ENCODE measurements at places on chromosomes 11 and 22. TPM values are rescaled to one million over a fixed set of nuclear protein-coding genes. Genes with fewer than 3 reads are reported as not detected.

Gene HSPA8
- total RNA-seq = 1,086 TPM

DNA sequence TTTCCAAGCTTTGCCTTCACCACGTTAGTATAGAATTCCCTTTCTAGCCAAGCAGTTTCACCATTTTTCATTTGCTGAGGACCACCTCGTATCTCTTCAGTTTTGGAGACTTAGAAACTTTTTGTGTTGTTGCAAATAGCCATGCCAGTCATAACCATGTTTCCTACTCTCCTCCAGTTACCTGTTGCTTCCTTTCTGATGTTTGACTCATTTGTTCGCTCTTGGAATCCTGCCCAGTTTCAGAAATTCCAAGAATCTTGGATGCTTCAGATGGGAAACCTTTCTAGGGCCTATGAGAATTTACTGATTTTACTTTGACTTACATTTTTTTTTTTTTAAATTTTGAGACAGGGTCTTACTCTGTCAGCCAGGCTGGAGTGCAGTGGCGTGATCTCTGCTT, 65.4 kb downstream of the PPP6R3 start:
- DNase-seq = no peak

- DNase-seq = no peak
Measured at GRCh38 chr11:69295079-69295994, 1.4 kb downstream of the MYEOV start.

DNA sequence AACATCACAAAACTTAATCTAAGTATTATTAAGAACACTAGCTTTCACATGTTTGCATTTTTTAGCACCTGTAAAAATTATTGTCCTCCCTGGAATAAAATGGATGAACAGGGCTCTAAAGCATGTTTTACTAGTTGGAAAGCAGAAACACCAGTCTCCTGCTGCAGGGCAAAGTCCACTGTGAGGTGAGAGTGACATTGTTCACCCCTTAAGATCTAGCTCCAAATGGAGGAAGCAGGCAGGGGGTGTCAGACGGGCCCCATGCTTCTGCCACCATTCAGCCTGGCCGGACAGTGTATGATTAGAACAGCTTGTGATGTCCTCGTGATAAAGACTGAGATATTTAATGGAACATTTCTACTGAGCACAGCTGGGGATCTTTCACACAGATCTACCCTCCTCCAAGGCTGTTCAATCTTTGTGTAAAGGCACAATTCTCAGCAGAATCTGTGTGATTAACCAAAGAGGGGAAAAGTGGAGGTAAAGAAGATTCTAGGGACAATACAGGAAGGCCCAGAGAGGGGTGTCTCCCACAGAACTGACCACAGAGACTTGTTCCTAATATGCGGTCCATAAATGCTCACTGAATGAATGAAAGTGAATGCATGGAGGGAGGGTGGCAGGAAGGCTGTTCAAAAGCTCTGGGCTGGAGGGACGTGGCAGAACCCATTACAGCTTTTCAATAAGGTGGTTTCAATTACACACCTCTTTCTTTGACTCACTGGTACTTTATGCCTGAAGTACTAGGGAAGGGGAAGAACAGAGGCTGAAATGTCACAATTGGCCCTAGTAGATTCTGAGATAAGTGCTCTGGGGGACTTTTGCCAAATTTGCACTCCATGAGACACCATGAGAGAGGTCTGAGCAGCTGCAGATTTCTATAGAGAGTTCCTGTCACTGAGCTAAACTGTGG, 239.1 kb upstream of the ARHGAP20 start:
- DNase-seq = no peak

GRCh38 chr11:72762641-72763304, 10.6 kb upstream of the ARAP1 start:
- DNase-seq = no peak

- DNase-seq = no peak
Measured at GRCh38 chr22:30970356-30970746, 1.3 kb downstream of the TUG1 start.

Gene FAM111A
- 84.5 TPM for total RNA-seq

GRCh38 chr11:75035911-75036565, 47.3 kb downstream of the NEU3 start:
- no peak for DNase-seq

GRCh38 chr22:31344578-31345330, 1.4 kb downstream of the PATZ1 start:
- no peak for DNase-seq

- DNase-seq = no peak
Measured at GRCh38 chr11:63427971-63428508, 58.5 kb downstream of the SLC22A9 start.

GRCh38 chr22:28171712-28172111, 252.7 kb upstream of the PITPNB start:
- no peak for DNase-seq

DNA sequence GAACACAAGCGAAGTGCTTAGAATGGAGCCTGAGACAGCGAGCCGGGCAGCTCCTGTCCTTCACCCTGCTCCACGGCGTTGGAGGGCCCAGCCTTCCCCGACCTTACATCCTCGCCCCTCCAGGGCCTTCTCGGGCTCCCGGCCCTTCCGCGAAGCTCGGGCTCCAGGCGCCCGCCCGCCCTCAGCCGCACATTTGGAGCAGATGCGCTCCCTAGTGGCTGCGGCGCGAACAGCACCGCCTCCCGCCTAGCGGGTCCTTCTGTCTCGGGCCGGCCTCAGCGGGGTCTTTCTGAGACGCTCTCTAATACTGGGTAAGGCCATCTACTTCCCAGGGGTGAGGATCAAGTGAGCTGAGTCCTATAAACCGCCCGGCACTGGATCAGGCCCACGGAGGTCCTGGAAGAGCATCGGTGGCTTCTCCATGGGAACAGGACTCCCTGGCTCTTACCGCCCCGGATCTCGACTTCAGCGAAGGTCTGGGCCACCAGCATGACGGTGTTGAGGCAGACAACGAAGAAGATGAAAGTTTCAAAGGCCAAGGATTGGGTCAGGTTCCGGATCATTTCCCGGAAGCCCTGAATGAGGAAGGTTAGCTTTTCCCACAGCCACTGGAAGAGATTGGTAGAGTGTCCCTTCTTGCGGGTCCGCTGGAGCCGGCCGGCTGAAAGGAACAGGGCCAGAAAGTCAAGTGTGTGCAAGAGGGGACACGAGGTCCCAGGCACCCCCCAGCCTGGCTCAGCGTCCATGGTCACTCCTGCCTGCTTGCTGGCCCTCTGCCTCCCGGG, 3.7 kb downstream of the CATSPER1 start:
- peak; percentile 74 for DNase-seq

GRCh38 chr22:17319546-17319945, 49.7 kb upstream of the CECR2 start:
- no peak for DNase-seq

GRCh38 chr11:3609416-3610265, 32.2 kb downstream of the ART5 start:
- DNase-seq = no peak

DNA sequence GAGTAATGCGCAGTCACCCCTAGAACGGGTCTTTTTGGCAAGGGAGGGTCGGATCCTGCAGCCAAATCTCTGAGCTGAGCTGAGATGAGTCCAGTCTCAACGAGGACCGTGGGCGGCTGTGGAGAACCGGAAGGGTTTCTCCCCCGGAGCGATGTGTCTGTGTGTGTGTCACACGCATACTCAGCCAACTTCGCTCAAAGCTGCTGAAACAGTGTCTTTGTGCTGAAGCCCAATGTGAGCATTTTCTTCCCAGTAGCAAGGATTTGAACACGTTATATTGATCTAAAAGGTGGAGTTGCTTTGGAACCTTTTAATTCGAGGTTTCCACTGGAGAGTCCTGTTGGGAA, 1.4 kb upstream of the CELSR1 start:
- no peak for DNase-seq

DNA sequence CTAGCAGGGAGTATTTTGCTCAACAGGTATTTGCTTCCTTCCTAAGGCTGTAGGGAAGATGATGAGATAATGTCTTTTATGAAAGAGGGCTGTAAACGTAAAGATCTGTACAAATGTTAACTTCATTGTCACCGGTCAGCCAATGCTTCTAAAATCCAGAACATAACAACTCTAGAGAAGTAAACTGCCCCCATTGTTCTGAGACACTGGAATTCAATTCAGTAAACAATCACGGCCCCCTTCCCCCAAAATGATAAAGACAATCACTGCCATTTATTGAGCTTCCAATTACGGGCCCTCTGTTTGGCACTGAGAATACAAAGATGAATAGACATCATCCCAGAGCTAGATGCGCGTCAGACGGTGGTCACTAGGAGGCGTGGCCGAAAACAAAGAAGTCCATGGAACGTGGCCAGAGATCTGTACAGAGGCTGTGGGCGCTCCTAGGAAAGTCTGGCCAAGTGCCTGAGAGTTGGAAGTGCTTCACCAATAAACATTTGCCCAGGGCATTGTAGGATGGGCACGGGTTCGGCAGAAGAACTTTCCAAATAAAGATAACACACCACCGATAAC, 576 bp downstream of the TMEM258 start:
- DNase-seq = peak; percentile 26

GRCh38 chr11:34207487-34208180, 102.2 kb downstream of the NAT10 start:
- no peak for DNase-seq

Gene SMTNL1
- not detected for total RNA-seq

Gene BCO2
- total RNA-seq = 1.7 TPM

Gene GGT5
- total RNA-seq = not detected

- no peak for DNase-seq
Measured at GRCh38 chr22:43217285-43218030, 30.5 kb upstream of the TTLL12 start.

- DNase-seq = no peak
Measured at GRCh38 chr11:17931595-17931994, 81.3 kb downstream of the SERGEF start.

GRCh38 chr11:9069862-9070470, 21.4 kb downstream of the SCUBE2 start:
- no peak for DNase-seq

GRCh38 chr11:8699903-8700302, 17.3 kb downstream of the RPL27A start:
- DNase-seq = no peak

Gene PPP1R14B
- total RNA-seq = 31.2 TPM

Gene ME3
- total RNA-seq = 2.2 TPM

DNA sequence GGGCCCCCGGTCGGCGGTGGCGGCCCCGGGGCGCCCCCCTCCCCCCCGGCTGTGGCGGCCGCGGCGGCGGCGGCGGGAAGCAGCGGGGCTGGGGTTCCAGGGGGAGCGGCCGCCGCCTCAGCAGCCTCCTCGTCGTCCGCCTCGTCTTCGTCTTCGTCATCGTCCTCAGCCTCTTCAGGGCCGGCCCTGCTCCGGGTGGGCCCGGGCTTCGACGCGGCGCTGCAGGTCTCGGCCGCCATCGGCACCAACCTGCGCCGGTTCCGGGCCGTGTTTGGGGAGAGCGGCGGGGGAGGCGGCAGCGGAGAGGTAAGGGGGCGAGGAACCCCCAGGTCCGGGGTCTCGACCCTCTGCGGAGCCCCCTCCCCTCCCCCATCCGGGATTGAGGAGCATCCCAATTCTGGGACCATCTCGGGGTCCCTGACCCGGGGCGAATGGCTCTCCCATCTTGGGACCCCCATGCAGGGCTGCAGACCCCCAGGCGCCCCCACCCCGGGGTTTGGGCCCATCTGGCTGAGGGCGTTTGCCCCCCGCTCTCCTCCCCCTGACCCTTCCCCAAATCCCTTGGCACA, 431 bp downstream of the KMT2A start:
- DNase-seq = peak; percentile 56

Gene HEPN1
- not detected for total RNA-seq

Gene TEX54
- total RNA-seq = not detected

- no peak for DNase-seq
Measured at GRCh38 chr11:119404872-119405271, 18.1 kb downstream of the THY1 start.

DNA sequence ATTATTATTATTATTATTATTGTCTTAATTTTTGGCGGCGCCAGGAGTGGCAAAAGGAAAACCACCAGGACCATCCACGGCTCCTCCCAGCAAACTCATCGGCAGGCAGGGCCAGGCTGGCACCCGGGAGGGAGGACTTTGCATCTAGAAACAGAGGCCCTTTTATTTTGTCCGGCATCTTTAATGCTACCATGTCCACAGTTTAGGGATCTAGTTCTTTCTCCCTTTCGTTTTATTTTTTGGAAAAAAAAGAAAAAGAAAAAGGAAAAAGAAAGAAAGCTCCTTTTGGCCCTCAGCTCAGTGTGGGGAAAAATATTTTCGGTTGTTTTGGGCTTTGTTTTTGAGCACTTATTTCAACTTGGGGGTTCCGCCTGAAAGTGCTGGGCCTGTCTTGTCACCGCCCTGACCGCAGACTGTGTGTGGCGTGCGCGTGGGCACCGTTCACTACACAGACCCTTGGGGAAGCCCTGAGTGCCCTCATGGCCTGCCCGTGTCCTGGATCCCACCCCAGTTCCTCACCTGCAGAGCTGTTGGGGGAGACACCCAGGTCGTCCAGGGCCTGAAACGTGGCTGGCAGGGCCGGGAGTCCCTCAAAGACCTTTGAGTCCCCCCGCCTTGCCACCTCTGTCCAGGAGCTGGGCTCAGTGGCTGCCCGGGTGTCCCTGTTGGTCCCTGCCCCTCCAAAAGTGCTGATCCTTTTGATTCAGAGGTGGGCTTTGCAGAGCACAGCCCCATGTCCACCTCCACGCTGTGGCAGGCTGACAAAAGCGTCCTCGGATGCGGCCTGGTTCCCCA, 69.1 kb upstream of the PPARA start:
- DNase-seq = no peak

GRCh38 chr11:35343033-35343598, 76.2 kb downstream of the SLC1A2 start:
- DNase-seq = no peak

GRCh38 chr11:103898065-103898464, 138.4 kb upstream of the DDI1 start:
- no peak for DNase-seq
